ENCODE measurements at places on chromosomes 1 and 21.

GRCh38 chr1:63126104-63126503 lies 196.3 kb upstream of the FOXD3 start:
- no peak for DNase-seq

GRCh38 chr1:119541389-119541788 lies 34.4 kb downstream of the HSD3B1 start:
- no peak for DNase-seq

- no peak for DNase-seq
These were observed 39.2 kb downstream of the EIF2B3 start for GRCh38 chr1:44947063-44947773.

DNA sequence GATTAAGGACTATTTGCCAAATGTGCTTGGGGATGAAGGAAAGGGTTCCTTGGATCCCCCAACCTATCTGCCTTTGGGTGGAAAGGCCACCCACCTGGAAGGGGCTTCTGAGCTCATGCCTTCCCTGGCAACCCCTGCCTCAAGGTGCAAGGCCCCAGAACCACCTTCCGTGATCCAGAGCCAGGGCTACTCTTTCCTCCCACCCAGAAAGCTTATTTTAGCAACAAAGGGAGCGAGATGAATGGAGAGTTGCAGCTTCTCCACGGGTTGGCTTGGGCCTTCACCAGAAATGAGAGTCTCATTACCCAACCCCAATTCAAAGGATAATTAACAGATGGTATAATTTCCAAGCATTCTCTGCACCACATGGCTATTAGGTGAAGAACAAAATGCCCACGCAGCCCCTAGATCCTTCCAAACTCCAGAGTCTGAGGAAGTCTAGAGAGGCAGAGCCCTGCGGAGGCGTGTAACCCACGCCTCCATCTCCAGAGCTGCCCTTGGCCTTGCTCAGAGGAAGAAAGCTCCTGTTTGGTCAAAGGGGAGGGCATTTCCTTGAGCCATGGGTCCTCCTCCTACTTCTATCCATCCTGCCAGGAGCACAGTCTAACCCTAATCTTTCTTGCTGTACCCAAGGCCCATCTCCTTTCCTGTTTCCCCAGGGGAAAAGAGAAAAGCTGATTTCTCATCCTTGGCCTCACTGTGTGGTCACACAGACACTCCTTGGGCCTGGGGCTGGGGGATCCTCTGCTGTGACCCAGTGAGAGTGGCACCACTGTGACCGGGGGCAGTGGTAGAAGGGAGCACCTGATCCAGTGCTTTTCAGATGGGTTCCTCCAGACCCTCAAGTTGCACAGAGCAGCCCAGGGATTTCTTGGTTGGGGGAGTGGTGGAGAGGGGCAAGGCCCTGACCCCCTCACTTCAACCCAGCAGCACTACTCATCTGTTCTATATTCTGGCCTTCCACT lies 1.7 kb upstream of the CELSR2 start:
- DNase-seq, result no peak

GRCh38 chr1:110690709-110691365 lies 16.1 kb upstream of the KCNA3 start:
- DNase-seq, result no peak

- no peak for DNase-seq
These were observed 6.8 kb upstream of the PSMG1 start for GRCh38 chr21:39189857-39190604.

- no peak for DNase-seq
These were observed 59.6 kb downstream of the SDCCAG8 start for GRCh38 chr1:243315455-243315854.

DNA sequence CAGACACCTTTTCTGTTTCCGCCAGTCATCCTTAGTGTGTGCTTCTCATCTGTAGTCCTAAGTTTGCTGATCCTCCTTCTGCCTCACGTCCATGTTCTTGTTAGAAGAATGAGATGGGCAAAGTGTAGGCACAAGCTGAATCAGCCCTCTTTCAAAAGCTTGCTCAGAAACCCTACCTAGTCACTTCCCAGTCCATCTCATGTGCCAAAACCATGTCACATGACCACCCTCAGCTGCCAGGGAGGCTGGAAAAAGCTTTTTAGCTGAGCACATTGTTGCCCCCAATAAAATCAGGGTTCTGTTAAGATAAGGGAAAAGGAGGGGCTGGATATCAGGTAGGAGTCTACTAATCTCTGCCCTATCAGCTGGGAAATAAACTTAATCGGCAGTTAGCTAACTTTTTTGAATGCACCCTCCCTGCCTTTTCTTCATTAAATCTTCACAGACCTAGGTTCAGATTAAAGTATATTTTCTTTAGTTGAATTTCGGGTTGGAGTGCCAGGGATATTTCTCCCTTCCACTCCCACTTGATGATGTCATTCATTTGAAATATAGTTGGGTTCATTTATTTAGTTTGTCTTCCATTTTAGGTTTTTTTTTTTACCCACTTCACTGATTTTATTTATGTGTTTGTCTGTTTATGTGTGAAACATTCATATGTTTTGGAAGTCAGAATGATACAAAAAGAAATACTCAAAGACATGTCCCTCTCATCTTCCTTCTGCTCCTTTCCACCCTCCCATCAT lies 129.2 kb downstream of the ROR1 start:
- DNase-seq, result no peak

- no peak for DNase-seq
These were observed 166.7 kb upstream of the DUSP10 start for GRCh38 chr1:221908573-221908972.

- peak; percentile 66 for DNase-seq
These were observed 1.7 kb upstream of the RIPK4 start for GRCh38 chr21:41768437-41769042.

DNA sequence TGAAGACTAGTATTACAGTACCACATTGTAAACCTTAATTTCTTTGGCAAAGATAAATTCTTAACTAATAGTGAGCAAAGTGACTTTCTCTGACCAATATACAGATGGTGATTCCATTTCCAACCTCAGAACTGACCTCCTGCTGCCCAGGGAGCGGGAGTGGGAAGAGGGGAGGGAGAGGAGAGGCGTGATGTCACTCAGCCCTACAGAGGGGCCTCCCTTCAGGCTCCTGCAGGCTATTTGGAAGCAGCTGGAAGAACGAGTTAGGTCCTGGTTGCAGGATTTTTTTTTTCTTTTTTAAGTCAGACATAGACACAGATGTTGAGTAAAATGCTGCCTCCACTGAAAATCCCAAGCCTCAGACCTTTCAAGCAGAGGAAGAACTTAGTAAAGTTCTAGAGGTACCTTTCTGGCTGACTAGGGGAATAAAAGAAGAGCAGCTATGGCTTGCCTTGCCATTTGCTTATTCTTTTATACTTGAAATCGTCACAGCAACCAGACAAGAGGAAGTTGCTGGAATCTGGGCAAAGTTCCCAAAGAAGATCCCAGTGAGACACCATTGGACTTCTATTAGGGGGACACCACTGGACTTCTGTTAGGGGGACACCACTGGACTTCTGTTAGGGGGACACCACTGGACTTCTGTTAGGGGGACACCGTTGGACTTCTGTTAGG lies 54.5 kb downstream of the EXO1 start:
- no peak for DNase-seq

GRCh38 chr1:21775550-21775914 lies 7.4 kb downstream of the USP48 start:
- DNase-seq, result no peak

- DNase-seq, result peak; percentile 26
These were observed 185.9 kb downstream of the COQ8A start for GRCh38 chr1:227125929-227126545.

DNA sequence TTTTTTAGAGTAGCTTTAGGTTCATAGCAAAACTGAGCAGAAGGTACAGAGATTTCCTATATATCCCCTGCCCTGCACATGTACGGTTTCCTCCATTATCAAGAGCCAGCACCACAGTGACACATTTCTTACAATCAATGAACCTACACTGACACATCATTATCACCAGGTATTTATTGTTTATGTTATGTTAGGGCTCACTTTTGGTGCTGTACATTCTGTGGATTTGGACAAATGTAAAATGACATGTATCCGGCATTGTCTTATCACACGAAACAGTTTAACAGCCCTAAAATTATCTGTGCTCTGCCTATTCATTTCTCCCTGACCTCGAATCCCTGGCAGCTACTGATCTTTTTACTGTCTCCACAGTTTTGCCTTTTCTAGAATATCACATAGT lies 93.7 kb upstream of the DPH5 start:
- no peak for DNase-seq

- DNase-seq, result no peak
These were observed 102.6 kb downstream of the KIAA0319L start for GRCh38 chr1:35454616-35455015.

DNA sequence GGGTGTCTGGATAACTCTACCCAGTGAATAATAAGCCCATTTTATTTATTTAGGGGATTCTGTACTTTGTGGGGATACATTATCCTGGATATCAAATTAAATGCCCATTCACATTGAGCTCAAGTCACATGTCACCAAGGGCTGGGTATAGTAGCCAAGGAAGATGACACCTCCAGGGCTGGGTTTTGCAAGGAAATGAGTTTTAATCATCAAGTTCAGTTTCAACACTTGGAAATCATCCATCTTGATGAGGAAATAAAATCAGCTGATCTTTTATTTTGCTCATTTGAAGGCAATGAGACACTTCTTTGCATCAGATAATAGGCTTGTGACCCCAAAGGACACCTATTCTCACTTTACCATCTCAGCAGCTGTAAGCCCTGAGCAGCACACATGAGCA lies 80.0 kb upstream of the TNR start:
- DNase-seq, result no peak

DNA sequence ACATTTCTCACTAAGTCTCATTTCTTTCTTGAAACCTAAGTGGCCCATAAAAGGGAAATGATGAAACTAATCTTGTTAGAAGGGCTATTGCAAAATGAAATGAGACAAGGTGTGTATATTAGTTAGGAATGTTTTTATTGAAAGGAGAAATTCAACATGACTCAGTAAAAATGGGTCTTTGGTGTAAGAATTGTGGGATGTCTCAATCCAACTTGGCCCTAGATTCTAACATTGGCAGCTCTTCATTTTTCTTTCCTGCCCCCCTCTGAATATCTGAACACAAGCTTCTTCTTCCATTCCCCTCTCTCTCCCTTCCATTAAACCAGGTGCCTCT lies 26.8 kb upstream of the TARBP1 start:
- DNase-seq, result no peak

DNA sequence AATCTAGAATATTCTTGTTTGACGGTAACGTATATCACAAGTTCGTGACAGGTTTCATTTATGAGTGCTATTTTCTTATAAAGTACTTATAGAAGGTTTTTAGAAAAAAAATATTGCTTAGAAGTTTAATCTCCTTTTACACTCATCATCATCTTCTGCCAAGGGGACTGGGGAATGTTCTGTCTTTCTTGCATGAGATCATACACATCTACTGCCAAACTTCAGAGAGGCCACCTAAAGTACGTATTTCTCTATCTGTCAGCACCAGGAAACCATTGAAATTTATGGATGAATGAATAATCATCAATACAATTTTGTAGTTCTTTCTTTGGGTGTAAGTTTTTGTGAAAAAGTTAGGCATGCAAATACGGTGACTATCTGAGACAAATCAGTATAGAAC lies 245.8 kb downstream of the SPATA17 start:
- DNase-seq, result no peak

- DNase-seq, result no peak
These were observed 222.6 kb downstream of the COL24A1 start for GRCh38 chr1:85933961-85934360.

GRCh38 chr1:148307583-148308185 lies 155.6 kb upstream of the NBPF11 start:
- no peak for DNase-seq

GRCh38 chr1:45545019-45545493 lies 5.6 kb upstream of the AKR1A1 start:
- DNase-seq, result no peak

DNA sequence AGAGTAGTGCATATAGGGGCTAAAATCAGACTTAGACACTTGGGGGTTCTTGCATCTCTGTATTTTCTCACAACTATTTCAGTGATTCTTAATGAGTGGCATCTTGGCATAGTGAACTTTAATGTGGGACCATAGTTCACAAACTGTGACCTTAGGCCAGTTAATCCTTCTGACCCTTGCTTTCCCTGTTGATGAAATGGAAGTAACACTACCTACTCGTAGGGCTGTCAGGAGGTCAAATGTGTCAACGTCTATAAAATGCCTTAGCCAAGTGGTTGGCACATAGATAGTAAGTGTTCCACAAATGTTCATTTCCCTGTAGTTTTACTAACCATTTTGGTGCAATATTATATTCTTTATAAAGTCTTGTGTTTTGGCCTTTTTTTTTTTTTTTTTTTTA lies 49.4 kb downstream of the DYRK1A start:
- no peak for DNase-seq

DNA sequence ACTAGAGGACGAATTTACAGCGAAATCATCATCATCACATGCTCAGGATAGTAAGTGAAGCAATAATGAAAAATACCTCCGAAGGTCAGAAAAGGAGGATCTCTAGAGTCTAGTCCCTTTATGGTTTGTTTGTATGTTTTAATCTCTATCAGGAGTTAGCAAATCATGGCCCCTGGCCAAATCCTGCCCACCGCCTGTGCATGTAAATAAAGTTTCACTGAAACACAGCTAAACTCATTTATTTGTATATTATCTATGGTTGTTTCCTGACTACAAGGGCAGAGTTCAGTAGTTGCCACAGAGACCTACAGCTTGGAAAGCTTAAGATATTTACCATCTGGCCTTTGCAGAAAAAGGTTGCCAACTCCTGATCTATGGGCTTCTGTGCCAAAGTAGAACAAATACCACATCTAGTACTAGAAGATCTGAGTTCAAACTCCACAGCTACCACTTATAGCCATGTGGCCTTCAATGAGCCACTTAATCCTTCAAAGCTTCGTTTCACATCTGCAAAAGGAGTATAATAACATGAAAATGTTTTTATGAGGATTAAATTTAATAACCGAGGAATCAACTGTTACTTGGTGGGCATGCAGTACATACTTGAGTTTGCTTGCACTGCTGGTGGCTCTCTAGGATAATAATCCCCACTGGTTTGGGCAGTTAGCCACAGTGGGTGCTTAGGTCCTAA lies 94.0 kb upstream of the KIF26B start:
- no peak for DNase-seq

- DNase-seq, result no peak
These were observed 156.2 kb downstream of the RHOU start for GRCh38 chr1:228891272-228892034.

DNA sequence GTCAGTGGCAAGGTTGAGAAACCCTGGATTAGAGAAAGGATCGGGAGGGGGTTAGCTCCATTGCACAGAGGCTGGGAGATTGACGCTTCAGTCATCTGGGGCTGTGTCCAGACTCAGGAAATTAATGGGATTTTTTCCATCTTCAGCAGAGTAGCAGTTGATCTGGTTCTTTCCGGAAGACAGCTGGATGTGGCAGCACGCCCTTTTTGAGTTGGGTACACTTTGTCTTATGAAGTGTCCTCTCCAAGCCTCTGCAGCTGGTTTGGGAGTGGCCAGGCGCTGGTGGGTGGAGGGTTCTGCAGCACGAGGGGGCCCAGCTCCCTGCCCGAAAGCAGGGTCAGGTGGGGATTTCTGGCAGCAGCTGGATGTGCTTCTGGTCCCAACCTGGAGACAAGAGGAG lies 95.1 kb downstream of the TAS1R2 start:
- DNase-seq, result no peak

GRCh38 chr1:119887427-119887826 lies 8.9 kb downstream of the ADAM30 start:
- DNase-seq, result no peak

Measured in WTC11 (cell line).